T-helper 17 cell (primary cell): ENCODE measurements at places on chromosomes 16 and 17.

GRCh38 chr16:53771655-53772497 lies 67.9 kb downstream of the FTO start:
- DNase-seq = no peak

GRCh38 chr16:11204513-11205047 lies 51.4 kb downstream of the SOCS1 start:
- DNase-seq = no peak

DNA sequence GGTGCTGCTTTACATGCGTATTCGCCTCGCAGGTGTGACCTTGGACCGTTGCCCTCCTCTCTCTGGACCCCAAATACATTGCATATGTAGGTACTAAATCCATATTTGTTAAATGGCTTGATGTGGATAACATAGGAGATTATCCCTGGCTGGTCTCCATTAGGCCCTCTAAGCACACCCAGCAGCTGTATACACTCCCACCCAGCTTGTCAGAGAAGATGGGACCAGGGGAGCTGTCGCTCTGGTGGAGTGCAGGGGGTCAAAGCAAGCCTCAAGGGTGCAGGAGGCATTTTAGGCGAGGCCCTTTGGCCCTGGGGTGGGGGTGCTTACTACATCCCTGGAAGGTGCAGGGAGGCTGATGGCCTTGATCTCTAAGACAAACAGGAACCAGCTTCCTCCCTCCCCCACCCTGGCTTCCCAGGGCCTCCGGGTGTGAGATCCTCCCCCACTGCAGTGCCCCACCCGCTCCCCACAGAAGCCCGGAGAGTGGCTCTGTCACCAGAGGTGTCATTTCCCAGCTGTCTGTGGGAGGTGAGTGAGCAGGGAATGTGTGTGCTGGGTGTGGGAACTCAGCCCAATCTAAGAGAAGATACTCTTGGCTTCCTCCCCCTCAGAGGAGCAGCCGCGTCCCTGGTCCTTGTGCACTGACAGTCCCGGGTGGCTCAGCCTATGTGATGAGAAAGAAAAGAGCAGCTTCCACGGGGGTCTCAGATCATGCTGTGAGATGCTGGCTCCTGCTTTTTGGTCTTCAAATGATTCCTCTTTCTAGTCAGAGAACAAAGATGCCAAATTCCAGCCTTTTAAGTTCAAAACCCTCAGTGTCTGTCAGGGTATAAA lies 1.4 kb upstream of the VAMP2 start:
- peak; percentile 29 for DNase-seq

DNA sequence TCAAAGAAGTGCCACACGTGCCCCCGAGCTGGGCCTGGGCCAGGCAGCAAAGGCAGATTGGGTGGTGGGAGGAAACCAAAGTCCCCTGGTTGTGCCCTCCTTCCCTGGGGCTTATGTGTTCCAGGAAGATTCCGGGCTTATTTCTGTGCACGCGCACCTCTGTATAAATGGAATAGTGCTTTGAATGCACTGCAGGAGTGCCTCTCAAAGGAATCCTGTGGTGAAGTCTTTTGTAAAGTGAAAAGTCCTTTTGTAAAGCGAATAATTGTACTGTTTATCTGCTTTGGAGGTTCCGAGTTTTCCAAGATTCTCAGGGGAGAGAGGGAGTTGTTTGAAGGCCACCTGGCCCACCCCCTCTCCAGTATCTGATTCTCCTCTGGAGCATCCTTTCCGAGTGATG lies 26.8 kb downstream of the C17orf75 start:
- no peak for DNase-seq
